ENCODE measurements at places on chromosomes 5 and 9. TPM values are rescaled to one million over a fixed set of nuclear protein-coding genes. Genes with fewer than 3 reads are reported as not detected.

GRCh38 chr9:121156263-121156731, 45.4 kb downstream of the RAB14 start:
- peak; percentile 56 for DNase-seq

- DNase-seq, result no peak
Measured at GRCh38 chr9:21172156-21172555, 5.7 kb upstream of the IFNA21 start.

- no peak for DNase-seq
Measured at GRCh38 chr5:148469501-148469935, 85.8 kb downstream of the FBXO38 start.

DNA sequence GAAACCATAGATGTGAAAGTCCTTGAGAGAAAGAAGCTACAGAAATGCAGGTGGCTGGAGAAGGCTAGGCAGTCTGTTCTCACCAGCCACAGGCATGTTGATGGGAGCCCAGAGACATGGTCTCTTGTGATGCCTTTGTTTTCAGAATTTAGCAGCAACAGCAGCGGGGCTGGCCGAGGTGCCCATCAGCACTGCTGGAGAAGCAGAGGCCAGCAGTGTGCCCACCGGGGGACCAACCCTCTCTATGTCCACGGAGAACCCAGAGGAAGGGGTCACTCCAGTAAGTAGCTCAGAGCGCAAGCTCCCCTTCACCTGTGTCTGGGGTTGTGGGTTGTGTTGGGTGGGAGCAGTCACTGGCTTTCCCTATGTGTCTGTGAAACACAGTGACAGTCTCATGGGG, 59.6 kb downstream of the COL15A1 start:
- no peak for DNase-seq

DNA sequence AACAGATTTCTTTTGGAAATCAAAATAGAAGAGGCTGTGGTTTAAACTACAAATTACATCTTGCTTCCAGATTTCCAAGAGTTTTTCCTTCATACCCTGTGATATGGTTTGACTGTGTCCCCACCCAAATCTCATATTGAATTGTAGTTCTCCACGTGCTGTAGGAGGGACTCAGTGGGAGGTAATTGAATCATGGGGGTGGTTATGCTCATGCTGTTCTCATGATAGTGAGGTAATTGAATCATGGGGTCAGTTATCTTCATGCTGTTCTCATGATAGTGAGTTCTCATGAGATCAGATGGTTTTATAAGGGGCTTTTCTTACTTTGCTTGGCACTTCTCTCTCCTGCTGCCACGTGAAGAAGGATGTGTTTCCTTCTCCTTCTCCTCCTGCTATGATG, 687.0 kb upstream of the ZNF608 start:
- no peak for DNase-seq

PCDHGB4 gene
- total RNA-seq, result 11.0 TPM

POU5F2 gene
- 1.3 TPM for total RNA-seq

SELENOP gene
- 15.5 TPM for total RNA-seq

Data from fibroblast of villous mesenchyme (primary cell).